ENCODE measurements at places on chromosomes 13 and 19.

DNA sequence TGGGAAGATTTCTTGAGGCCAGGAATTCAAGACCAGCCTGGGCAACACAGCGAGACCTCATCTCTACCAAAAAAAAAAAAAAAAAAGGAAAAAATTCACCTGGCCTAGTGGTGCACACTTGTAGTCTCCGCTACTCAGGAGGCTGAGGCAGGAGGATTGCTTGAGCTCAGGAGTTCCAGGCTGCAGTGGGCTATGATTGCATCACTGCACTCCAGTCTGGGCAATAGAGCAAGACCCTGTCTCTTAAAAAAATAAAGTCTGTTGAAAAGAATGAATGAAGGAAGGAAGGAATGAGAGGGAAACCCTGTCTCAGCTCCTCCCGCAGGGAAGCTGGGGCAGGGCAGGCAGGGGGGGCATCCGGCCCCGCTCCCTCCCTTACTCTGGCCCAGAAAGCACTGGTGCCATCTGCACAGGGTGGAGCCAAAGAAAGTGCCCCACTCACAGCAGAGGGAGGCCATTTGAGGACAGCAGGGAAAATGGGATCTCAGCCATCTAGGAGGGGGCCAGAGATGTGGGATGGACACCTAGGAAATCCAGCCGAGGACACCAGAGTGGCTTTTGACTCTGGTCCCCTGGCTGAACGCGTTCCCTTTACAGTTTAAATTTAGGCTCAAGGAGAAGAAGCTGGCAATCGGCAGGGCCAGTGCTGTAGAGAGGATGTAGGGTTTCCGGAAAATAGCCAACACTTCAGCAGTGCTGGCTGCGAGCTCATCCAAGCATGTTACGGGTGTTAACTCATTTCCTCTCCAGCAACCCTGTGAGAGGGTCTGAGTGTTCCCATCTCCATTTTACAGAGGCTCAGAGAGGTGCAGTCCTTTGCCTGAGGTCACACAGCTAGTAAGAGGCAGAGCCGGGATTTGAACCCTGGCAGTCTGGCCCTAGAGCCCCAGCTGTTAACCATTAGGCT is 3.6 kb upstream of the HPN start:
- peak; percentile 52 for ATAC-seq

- ATAC-seq = no peak
Measured at GRCh38 chr13:100694722-100695508, 20.3 kb upstream of the TMTC4 start.

DNA sequence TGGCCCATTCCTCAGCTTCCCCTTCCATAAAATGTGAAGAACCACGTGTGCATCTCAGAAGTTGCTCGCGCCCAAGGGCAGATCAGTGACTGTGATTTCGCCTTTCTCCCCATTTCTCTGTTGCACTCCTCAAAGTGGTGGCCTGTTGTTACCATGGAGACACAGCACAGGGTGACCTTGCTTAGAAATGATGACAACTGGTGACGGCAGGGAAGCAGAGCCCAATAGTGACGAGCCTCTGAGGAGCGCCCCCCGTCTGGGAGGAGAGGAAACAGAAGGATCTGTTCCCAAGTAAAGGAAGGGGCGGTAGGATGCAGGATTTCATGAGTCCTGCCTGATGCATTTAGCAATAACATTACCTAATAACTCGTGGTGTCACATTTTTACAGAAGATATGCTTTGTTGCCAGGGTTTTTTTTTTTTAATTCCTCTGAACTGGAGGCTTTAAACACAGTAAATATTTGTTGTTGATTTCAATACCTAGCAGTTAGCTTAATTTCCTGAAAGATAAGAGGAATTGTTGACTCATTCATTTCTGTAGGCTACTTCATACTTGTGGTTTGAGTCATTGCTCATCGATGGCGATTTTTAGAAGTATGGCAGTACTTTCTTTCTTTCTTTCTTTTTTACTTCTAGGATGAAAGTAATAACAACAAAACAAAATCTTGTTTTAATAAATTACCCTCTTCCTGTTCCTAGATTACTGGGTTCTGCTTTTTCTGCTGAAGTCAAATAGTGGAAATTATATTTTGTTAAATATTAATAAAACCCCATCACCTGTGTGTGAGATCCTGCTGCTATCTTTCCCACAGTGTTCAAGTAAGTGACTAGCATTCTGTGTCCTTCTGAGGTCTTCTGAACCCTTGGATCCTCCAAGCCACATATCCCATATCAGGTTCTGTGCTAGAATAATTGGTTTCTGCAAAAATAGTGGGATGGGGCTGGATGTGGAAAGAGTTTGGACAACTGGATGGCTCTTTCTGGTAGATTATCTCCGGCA is 36.0 kb downstream of the MBNL2 start:
- ATAC-seq = peak; percentile 49

GRCh38 chr13:111259058-111259457 is 61.4 kb upstream of the TEX29 start:
- no peak for ATAC-seq

DNA sequence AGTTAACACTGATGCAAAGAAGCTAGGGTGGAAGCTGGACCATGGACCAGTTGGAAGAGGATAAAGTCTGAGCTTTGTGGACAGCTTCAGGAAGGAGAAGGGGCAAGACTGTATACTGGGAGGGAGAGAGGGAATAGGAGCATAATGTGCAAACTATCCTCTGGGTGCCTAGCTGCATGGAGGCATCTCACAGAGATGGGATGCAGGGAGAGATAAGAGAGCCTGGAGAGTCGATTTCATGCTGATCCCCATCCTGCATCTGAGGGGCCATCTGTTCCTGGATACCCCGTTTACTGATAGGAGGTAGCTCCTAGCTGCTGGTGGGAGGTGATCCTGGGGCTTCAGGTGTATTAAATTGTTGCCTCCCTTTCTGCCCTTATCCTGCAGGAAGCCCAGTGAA is 8.8 kb downstream of the CYP4F3 start:
- ATAC-seq = no peak

DNA sequence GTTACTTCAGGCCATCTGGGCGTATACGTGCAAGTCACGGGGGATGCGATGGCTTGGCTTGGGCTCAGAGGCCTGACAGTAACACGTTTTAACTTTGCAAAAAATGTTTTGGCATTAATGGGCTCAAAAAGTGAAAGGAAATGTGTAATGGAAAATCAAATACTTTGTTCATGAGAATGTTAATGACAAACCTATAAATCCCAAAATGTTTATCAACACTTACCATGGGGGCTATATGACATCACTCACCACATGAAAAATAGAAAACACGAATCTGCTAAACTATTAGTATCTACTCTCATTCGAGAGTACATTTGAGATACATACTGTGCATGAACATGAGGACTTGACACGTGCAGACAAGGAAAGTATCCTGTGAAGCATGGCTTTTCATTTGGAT is 91.7 kb downstream of the FAM216B start:
- ATAC-seq = no peak

DNA sequence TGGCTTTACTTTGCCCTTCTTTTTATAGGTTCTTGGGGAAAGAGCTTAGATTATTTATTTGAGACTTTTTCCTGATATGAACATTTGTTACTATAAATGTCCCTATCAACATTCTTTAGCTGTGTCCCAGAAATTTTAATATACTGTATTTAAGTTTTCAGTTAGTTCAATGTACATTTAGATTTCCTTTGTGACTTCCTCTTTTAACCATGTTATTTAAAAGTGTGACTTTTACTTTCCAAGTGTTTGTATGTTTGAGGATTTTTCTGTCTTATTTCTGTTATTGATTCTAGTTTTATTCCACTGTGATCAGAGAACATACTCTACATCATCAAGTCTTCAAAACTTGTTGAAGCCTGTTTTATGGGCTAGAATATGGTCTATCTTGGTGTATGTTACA is 72.7 kb upstream of the SPRY2 start:
- ATAC-seq = no peak

DNA sequence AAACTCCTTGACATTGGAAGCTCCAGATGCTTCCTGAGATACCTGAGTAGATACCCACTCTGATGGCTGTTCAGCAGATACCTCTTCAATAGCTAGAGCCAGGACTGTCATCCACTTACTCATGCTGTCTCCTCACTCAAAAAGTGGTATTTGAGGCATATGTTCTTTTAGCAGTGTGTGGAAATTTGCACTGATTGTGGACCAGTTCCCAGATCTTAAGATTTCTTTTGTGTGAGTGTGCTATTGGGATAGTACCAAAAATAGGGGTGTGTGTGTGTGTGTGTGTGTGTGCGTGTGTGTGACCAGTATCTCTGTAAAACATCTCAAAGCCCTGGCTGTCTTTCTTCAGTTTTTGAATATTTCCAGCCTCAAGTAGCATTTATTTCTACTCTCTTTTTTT is 108.3 kb downstream of the SLITRK5 start:
- ATAC-seq = no peak

GRCh38 chr13:66659701-66660467 is 570.3 kb downstream of the PCDH9 start:
- ATAC-seq = peak; percentile 92

GRCh38 chr19:42018503-42019193 is 24.6 kb upstream of the ATP1A3 start:
- ATAC-seq = no peak

DNA sequence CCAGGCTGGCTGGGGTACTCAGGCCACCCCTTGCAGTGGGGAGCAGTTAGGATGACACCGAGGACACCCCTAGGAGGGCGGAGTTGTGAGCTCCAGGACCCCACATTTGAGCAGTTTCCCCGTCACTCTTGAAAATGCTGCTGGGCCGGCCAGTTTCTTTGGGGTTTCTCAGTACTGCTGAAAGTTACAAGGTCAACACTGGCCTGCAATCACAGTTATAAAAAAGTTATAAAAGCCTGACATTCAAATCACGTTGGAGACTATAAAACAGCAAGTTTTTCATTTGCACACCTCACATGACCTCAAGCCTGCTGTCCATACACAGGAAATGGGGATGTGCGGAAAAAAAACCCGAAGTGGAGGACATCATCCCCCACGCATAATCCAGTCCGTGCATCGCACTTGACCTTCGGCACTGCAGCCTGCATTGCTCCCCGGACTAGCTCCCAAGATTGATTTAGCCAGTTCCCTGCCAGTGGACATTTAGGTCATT is 27.0 kb downstream of the DNM2 start:
- no peak for ATAC-seq

DNA sequence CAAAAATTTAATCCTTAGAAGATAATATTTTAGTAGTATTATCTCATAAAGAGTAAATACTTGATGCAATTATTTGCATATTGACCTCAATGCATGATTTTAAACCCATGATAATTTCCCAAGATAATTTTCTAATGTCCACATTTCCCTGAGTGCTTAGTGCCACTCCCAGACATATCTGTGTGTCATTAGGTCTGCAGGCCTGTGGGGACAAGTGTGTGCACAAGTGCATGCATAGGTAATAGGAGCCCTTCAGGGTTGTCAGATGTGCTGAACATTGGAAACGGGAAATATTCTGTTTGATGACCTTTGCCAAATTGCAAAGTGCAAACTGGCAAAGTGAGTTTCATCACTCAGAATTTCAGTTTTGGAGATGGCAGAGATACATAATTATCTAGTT is 369.9 kb downstream of the KLF5 start:
- no peak for ATAC-seq

- peak; percentile 38 for ATAC-seq
Measured at GRCh38 chr13:45713721-45714120, 11.6 kb downstream of the CBY2 start.

- no peak for ATAC-seq
Measured at GRCh38 chr19:3698974-3699740, 1.1 kb downstream of the PIP5K1C start.

GRCh38 chr13:107518292-107518691 is 697.0 kb downstream of the LIG4 start:
- ATAC-seq = no peak

DNA sequence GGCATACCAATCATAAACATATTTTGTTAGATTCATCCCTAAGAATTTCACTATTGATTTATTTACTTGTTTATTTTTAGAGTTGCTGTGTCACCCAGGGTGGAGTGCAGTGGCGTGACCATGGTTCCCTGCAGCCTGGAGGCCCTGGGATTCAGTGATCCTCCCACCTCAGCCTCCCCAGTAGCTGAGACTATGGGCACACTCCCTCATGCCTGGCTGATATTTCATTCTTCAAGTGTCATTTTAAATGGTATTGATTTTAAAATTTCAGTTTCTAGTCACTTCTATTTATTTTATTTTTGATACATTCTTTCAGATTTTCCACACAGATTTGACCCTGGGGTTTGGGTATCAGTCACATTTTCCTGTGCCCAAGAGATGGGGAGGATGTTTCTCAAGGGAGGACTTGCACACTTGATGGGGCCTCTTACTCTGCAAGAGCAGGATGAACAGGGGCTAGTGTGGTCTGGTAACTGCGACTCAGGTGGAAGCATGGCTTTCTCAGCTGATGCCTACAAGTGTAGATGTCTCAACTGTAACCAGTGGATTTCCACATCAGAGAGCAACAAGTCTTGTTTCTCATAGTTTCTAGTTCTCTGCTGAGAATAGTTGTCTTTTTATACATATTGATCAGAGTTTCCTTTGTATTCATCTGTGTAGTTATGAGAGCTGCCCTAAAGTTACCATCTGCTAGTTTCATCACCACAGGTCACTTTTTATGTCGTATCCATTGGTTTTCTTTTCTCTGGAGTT is 40.2 kb downstream of the CCNE1 start:
- ATAC-seq = no peak

GRCh38 chr13:77508959-77509620 is 26.4 kb upstream of the SCEL start:
- ATAC-seq = no peak

- no peak for ATAC-seq
Measured at GRCh38 chr13:111431206-111431605, 110.8 kb downstream of the TEX29 start.

DNA sequence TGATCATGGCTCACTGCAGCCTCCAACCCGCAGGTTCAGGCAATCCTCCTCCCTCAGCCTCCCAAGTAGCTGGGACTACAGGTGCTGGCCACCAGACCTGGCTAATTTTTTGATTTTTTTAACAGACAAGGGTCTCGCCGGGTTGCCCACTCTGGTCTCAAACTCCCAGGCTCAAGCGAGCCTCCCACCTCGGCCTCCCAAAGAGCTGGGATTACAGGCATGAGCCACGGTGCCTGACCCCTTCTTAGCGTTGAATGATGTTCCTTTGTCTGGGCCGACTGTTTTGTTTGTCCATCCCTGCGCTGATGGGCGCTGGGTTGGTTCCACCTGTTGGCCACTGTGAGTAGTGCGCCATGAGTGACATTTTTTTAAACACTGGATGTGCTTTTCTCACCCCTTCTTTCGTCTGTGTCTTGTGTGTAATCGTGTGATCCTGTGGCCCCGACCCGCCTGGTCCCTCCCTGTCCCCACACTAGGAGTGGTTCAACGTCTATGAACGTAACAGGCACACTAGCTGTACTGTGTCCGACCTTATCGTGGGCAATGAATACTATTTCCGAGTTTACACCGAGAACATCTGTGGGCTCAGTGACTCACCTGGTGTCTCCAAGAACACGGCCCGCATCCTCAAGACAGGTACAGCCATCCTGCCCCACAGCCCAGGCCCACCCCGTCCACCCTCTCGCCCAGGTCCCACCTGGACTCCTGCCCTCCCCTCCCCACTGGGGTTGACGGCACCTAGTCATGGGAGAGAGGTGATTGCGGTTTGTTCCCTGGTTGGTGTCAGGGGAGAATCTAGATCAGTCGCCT is 15.0 kb upstream of the EMC10 start:
- ATAC-seq = peak; percentile 74

- no peak for ATAC-seq
Measured at GRCh38 chr19:3234800-3235199, 10.3 kb downstream of the CELF5 start.

- ATAC-seq = no peak
Measured at GRCh38 chr13:95039415-95039814, 261.8 kb downstream of the ABCC4 start.

GRCh38 chr19:480016-480855 is 16.1 kb upstream of the MADCAM1 start:
- no peak for ATAC-seq
